ENCODE measurements at places on chromosomes 2 and 18. TPM values are rescaled to one million over a fixed set of nuclear protein-coding genes. Genes with fewer than 3 reads are reported as not detected.
A peak's percentile ranks its signal among the peaks of the same experiment; 100 is the strongest.

Gene CEBPZ
- 12.6 TPM for polyA plus RNA-seq

Gene SAG
- polyA plus RNA-seq, result 0.04 TPM

GRCh38 chr18:48989304-48990303 lies 38.8 kb upstream of the SMAD7 start:
- no peak for DNase-seq

Gene KLF11
- polyA plus RNA-seq, result 46.6 TPM

Gene FAM110C
- not detected for polyA plus RNA-seq

Gene OBSL1
- polyA plus RNA-seq, result 0.12 TPM

GRCh38 chr2:105610576-105611332 lies 134.0 kb upstream of the NCK2 start:
- no peak for DNase-seq

Gene RPRM
- polyA plus RNA-seq, result not detected

- no peak for DNase-seq
Observed at GRCh38 chr2:171541202-171541887, 19.1 kb downstream of the CYBRD1 start.

Gene ZNF638
- 78.5 TPM for polyA plus RNA-seq

DNA sequence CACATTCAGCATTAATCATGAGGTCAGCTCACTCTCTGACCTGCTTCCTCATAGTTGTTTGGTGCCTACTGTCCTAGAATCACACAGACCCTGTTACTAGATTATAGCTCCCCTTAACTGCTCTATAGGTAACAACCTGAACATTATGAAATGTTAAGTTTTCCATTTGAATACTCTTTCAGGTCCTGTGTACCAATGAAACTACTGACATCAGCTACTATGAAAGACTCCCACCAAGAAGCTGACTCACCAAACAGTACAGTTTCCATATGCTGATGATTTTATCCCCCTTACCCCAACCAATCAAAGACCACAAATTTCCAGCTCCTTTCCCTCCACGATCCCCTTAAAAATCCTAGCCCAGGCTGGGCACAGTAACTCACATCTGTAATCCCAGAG lies 56.3 kb downstream of the SRBD1 start:
- DNase-seq, result no peak

DNA sequence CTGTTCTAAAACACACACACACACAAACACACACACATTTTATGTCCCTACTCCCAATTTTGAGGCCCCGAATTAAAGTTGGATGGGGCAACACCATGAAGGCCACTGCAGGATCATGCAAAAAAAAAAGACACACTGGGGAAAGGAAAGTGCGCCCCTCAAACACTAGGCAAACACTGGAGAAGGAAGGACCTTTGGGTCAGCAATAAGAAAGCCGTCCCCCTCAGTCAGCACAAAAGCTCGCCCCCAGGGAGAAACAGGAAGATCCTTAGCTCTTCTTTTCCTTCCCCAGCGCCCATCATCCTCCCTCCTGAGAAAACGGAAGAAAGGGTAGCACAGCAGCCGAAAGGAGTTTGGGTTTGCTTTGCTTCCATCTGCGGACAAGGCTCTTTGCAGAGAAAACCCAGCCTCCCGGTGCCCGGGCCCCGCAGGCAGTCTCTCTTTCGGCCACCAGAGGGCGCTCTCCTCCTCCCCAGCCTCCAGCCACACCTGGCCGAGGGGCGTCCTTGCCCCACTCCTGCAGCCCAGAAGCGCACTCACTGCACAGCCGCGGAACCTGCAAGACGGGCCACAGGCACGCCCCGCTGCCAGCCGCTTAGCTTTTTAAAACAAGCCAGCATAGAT lies 248.5 kb downstream of the CDH20 start:
- DNase-seq, result peak; percentile 59

Gene PSMA8
- 0.39 TPM for polyA plus RNA-seq

GRCh38 chr2:212535996-212536816 lies 2.4 kb downstream of the ERBB4 start:
- no peak for DNase-seq

Gene CHRNG
- not detected for polyA plus RNA-seq

GRCh38 chr2:10908195-10908594 lies 3.5 kb upstream of the KCNF1 start:
- no peak for DNase-seq

GRCh38 chr18:79519751-79520477 lies 124.2 kb downstream of the NFATC1 start:
- DNase-seq, result no peak

- DNase-seq, result no peak
Observed at GRCh38 chr18:24995056-24995455, 356.9 kb downstream of the ZNF521 start.

DNA sequence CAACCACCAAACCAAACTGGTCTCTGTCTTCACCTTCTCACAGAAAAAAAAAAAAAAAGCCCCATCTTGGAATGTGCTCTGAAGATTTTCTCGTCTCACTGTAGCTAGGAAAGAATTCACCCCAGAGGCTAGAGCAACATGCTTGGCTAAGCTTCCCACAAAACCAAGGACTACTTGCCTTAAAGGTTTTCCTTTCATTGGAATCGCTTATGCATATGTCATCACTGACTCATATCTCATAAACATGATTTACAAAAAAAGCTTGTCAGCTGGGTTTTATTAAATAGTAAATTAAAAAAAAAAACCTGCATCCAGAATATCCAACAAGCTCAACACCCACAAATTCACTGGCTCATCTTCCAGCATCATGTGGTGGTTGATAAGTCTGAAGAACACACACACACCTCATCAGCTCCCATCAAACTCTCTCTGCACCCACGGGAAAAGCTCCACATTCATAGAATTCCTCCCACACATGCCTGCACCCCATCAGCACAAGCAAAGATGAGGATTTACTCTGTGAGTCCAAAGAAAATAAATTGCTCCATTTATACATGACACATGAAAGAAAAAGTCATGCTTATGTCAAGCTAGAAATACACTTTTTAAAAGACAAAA lies 182.0 kb upstream of the TRIB2 start:
- no peak for DNase-seq

Gene ALKAL2
- polyA plus RNA-seq, result 0.79 TPM

All from B cell (primary cell).